ENCODE measurements at places on chromosomes 5 and 9. TPM values are rescaled to one million over a fixed set of nuclear protein-coding genes. Genes with fewer than 3 reads are reported as not detected.

GRCh38 chr9:77802515-77803293 lies 154.6 kb upstream of the GNA14 start:
- peaks cover 6% of the 10 kb centered on the region for H3K4me1 ChIP-seq
- DNase-seq = no peak
- no peak overlapping the region for H3K4me3 ChIP-seq

DNA sequence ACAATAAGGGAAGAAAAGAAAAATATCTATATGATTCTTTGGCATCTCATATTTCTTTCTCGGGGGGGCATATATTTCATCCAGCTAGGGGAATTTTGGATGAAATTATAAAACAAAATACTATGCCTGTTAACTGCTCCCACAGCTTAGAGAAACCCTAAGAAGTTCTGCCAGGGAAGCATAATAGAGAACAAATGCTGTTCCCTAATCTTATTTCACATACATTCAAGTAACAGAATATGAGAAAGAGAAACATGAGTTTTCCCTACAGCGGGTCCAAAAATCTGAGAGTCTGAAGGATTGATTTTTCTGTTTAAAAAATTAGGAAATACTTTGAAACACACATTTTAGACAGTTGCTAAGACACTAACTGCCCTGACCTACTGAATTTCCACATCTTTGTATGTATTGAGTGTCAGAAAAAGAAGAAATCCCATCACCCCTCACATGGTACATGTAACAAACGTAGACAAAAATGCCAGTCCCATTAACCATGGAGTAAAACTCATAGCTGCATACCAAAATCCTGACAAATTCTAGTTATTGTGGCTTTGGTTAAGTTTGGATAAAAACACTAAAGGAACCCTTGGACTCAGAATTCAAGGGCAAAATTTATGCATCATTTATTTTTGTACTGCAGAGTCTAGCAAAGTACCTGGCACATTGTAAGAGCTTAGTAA lies 620.2 kb upstream of the DMAC1 start:
- H3K36me3 ChIP-seq = no peaks in the 10 kb centered on the region
- no peaks in the 10 kb centered on the region for H3K27me3 ChIP-seq

- no peak overlapping the region for H3K4me3 ChIP-seq
- H3K4me1 ChIP-seq = peaks cover 17% of the 10 kb centered on the region
- no peaks in the 10 kb centered on the region for H3K27me3 ChIP-seq
Measured at GRCh38 chr5:56520986-56521730, 288.0 kb upstream of the ANKRD55 start.

DNA sequence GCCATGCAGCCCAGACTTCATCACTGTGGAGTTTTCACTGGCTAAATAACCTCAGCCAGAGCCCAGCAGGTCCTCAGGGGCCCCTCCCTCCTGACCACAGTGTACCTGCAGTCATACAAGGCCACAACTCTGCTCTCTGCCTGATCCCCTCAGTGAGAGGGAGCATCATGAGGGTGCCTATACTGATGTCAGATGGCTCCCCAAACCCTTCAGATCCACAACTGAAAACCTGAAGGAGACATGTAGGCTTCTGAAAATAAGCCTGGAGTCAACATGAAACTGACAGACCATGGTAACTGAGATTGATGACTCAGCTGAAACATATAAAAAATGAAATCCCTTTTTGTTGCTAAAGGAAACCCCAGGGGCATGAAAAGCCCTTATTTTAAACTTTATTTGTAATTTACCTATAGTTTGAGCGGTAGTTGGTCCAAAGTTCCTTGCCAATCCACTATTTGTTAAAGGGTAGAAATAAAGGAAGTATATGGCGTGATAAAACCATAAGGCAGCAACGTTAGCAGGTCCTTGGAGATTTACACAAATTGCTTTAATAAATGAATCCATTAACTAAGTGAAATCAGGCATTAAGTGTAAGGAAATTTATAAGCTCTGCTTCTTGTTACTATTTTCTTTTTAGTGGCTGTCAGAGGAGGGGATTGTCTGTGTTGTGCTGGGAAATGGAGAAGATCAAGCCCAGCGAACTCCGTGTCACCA lies 68.3 kb downstream of the FGF1 start:
- H3K27ac ChIP-seq = peak overlapping the region; percentile 61
- H3K4me3 ChIP-seq = no peak overlapping the region
- peaks cover 40% of the 10 kb centered on the region for H3K4me1 ChIP-seq
- no peaks in the 10 kb centered on the region for H3K27me3 ChIP-seq

NEUROG1 gene
- total RNA-seq = not detected

- DNase-seq = no peak
- H3K4me3 ChIP-seq = no peak overlapping the region
- no peaks in the 10 kb centered on the region for H3K27me3 ChIP-seq
- H3K4me1 ChIP-seq = no peaks in the 10 kb centered on the region
Measured at GRCh38 chr9:85723215-85723614, 18.5 kb downstream of the AGTPBP1 start.
